ENCODE measurements at places on chromosomes 7 and 10.

DNA sequence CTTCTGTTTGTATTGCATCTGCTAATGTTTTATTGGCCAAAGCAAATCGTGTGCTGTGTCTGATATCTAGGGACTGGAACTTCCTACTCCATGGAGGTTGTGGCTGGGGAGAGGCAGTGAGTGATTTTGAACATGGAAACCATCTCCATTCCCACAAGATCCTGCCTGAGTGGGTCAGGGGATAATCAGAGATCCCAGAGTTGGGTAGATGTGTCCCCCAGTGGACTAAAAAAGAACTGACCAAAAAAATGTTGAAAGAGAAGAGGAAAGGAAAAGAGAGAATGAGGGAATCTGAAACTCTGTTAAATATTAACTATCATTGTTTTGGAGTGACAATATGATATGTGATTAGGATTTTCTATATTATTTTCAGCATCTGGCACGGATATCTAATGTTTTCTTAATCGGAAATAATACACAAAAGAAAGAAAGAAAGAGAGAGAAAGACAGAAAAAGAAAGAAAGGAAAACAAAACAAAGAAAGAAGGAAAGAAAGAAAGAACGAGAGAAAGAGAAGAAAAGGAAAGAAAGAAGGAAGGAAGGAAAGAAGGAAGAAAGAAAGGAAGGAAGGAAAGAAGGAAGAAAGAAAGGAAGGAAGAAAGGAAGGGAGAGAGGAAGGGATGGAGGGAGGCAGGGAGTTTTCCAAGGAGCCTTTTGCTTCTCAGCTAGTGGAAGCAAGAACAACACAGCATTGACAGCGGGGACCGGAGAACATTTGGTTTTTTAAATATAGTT is 638.5 kb downstream of the CCSER2 start:
- no peak for DNase-seq

DNA sequence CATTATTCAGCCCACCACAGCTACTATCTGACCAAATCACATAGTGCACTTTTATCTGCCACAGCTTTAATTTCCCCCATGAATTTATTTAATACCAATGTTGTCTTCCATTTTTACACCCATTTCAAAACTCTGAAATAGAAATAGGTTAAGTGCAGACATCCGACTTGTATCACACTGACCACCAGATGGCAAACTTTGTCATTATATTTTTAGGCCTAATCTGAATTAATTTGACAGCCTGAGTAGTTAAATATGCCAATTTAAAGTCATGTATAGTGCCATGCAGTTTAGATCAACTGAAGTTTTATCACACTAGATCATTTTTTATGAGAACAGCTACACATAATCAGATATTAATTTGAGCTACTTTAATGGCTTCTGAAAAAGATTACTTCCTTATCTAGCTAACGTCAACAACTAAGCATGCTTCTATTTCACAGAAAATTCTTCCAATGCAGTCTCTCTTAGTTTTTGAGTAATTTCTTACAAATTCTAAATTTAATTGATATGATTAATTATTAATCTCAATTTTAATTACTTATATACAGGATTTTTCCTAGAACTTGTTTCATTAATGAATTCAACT is 566.4 kb downstream of the GFRA1 start:
- DNase-seq = no peak

- no peak for DNase-seq
Observed at GRCh38 chr7:46756996-46757395, 824.9 kb downstream of the TNS3 start.

- no peak for DNase-seq
Observed at GRCh38 chr10:89357975-89358374, 19.9 kb upstream of the IFIT1B start.

- no peak for DNase-seq
Observed at GRCh38 chr10:74223755-74224529, 72.9 kb downstream of the ADK start.

- DNase-seq = peak; percentile 18
Observed at GRCh38 chr7:44394636-44395035, 69.2 kb upstream of the CAMK2B start.

DNA sequence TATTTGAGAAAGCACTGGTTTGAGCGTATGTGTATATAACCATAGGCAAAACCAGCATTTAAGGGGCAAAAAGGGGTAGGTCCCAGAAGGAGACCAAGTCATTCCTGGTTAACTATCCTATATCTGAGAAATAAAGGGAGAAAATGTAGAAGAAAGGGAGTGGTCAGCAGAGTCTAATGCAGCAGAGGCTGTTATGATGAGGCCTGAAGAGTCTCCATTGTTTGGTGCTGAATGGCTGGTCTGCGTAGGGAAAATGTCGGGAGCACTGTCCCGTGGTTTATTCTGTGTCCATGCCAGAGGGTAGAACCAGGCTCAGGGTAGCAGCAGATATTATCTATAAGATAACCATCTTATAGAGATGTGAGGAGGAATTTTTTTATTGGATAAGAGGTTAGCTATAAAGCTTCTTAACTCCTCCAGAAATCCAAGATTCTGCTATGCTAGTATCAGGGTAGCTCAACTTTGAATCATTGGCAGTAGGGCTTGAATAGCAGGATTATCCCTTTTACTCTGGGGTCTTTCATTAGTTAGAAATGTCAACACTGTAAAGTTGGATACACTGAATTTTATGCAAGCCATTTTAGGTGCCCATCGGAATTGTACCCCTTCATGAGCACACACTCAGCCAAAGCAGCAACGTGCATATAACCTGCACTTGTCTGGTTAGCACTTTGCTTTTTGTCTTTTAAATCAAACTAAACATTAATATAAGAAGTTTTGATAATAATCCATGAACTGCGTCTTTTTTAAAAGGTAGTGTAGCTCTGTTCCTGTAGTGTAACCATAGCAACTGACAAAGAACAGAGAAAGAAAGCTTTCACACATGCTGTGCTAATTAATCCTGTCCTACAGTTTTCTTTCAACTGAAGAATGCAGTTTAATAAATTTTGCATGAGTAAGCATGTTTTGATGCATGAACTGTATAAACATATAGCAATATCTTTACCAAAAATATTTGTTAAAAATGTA is 312.0 kb upstream of the FZD1 start:
- no peak for DNase-seq

- no peak for DNase-seq
Observed at GRCh38 chr10:58807629-58808022, 295.0 kb downstream of the BICC1 start.

- no peak for DNase-seq
Observed at GRCh38 chr7:87413951-87414793, 61.3 kb downstream of the ABCB4 start.

- no peak for DNase-seq
Observed at GRCh38 chr10:133465191-133465949, 11.6 kb downstream of the SCART1 start.

GRCh38 chr7:3310884-3311283 is 9.8 kb downstream of the SDK1 start:
- no peak for DNase-seq

GRCh38 chr10:118033905-118034304 is 12.8 kb downstream of the RAB11FIP2 start:
- no peak for DNase-seq

- DNase-seq = peak; percentile 40
Observed at GRCh38 chr10:130027716-130028464, 63.8 kb upstream of the EBF3 start.

- DNase-seq = no peak
Observed at GRCh38 chr10:57696641-57697040, 571.1 kb downstream of the IPMK start.

DNA sequence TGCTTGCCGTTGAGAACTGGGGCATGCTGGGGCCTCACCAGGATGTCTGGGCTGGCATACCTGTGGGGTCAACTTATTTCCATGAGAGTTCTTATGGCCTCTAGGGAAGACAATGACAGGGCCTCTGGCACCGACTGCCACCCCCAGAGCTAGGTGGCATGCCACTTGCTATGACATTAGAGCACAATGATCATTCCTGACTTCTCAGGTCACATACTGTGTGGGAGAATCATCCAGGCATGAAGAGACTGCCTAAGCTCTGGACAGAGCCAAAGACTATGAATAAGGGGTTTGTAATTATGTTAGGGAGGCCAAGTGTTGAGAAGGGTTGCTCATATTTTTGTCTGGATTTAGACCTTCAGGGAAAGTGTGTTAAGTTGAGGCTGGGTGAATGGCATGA is 97.5 kb downstream of the PTPN20 start:
- no peak for DNase-seq

DNA sequence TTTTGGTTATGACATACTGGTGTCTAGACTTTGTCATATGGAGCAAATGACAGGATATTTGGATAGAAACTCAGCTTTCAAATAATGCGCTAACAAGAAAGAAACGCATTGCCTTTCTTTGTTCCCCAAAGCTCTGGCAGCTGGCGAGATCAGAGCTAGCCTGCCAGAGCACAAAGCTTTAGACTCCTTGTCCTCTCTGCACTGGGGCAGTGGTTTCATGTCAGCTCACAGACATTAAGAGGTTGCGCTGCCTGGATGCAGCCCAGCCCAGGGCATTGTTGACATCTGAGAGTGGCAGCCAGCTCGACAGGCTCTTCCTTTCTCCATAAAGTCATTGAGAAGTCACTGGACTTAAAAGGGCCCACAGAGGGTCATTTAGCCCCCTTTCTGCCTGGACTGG is 212.0 kb downstream of the PLXNA4 start:
- DNase-seq = no peak

- DNase-seq = no peak
Observed at GRCh38 chr7:148121401-148121800, 469.2 kb upstream of the C7orf33 start.

- no peak for DNase-seq
Observed at GRCh38 chr7:151809864-151810170, 67.1 kb downstream of the PRKAG2 start.

Measured in left forelimb (tissue), 1 donor.